Fibroblast of pulmonary artery (primary cell): ENCODE measurements at places on chromosomes 5 and 9.

- no peak for DNase-seq
Measured at GRCh38 chr9:112120439-112120925, 54.6 kb downstream of the SUSD1 start.

GRCh38 chr9:1879501-1879900 lies 135.6 kb upstream of the SMARCA2 start:
- no peak for DNase-seq

- DNase-seq, result no peak
Measured at GRCh38 chr9:90499761-90500160, 142.9 kb downstream of the DIRAS2 start.

DNA sequence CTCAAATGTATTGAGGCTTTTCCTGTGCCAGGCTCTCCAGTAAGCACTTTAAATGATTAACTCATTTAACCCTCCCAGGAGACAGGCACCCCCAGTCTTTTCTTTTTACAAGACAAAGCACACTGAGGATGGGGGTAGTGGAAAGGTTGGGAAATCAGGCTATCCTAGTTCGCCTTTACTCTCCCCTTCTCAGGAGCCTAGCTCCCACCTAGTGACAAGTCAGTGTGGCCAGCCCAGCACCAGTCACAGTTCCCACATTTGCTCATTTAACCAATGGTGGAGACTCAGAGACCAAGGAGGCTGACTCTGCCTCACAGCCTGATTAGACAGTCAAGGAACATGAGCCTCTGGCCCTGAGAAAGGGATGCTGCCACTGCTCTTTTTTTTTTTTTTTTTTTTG lies 3.5 kb downstream of the ALDH7A1 start:
- DNase-seq, result no peak

DNA sequence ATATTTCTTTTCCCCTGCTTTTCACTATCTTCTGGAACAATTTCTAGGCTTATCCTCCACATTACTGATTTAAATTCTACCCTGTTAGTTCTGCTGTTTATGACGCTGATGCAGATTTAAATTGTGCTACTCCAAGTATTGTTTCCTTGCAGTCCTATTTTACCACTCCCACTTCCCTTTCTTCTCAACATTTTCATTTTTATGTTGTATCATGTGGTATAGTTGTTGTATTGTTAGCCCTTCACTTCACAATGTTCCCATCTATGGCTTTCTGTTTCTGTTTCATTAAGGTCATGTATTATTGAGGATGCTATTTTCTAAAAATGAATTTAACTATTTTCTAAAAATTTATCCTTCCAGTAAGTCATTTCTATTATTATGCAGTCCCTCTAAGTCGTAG lies 254.4 kb downstream of the NDUFS4 start:
- DNase-seq, result no peak

DNA sequence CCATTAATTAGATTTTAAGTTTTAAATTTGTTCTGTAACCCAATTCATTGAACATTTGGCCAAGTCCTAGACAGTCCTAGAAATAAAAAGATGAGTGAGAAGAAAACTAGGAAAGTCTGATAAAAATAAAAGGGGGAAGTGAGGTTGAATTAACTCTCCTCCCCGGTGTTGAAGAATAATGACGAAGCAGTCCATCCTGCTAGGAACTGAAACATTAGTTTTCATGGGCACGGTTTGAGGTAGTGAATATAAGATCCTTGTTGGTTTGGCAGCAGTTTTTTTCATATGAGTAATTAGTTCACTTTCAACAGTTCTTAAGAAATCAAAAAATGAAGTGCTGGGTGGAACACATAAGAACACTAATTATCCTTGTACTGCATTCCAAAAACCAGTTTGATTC lies 103.1 kb downstream of the MTREX start:
- DNase-seq, result no peak

- no peak for DNase-seq
Measured at GRCh38 chr5:18202164-18202563, 567.9 kb downstream of the TAF11L14 start.

- DNase-seq, result no peak
Measured at GRCh38 chr5:456351-457194, 13.6 kb downstream of the EXOC3 start.

DNA sequence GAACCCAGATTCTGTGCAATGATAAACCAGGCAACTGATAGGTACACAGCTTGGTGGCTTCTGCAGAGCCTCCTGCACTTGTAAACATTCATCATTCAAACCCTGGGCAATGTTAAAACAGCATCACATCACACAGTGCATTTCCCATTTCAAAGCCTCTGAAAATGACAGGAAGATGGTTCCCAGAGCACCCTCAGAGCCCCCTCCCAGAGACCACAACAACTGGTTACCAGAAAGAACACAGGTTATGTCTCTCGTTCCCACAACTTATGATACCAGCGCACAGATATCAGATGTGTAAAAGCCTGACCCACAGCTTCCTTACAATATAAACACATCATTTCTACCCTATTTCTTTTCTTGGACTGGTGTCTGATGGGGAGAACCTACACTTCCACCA lies 248.7 kb downstream of the AUH start:
- DNase-seq, result no peak

- no peak for DNase-seq
Measured at GRCh38 chr5:111345731-111346130, 121.5 kb downstream of the CAMK4 start.

DNA sequence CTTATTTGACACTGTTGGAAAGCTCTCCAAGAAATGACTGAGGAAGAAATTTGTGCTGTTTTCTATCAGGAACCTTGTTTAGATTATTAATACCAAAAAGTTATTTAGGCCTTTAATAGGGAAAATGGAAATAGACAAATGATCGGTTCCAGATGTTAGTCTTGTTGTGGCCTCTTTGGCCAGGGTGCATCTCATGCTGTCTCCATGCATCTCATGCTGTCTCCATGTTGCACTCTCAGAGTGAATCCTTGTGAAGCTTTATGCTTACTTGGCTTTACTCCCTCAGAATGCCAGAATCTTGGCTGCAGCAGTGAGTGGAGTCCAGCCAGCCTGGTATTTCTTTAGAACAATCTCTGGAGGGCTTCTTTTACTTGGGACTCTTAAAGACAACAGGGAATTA lies 185.5 kb downstream of the ARHGAP26 start:
- DNase-seq, result peak; percentile 11

DNA sequence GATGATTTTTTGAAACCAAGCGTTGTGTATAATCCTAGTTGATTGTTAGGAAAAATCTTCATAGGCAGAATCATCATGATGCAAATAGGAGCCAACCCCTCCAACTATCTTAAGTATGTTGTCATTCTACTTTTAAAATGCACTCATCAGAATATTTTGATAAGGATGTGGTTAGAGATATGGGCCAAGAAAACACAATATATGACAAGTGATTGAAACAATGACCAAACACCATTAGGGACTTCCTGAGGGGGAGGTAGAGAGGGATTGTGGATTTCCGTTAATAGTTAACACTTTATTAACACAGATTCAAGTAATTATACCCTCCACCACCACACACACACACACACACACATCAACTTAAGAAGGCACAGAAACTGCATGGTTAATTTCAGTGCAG lies 143.3 kb downstream of the ARSB start:
- peak; percentile 45 for DNase-seq

DNA sequence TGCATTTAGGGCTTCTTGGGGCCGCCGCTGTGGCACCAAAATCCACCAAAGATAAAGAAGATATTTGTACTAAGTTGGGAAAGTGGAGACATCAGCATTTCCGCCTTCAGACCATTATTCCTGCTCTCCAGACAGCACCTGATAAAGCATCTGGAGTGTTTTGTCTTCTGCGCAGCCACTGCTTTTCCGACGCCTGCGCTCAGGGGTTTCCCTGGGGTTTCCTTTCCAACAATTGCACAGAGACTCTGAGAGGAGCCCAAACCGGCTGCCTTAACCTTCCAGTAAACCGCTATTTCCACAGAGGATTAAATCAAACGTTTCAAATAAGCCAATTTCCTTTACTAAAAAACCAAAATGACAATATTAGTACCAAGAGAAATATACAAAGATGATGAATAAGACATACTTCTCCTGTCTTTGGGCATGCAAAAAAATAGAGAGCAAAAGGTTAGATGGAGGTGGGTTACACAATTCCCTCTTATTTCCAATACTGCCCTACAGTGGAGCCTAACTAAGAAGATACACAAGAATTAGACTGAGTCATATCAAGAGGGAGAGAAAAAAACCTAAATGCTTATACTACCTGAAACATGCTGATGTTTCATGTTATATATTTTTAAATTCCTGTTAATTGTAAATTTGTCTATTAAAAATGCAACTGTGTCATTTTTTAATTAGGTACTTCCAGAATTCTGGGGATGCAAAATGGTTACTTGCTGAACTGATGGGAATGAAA lies 98.4 kb downstream of the MAPKAP1 start:
- peak; percentile 62 for DNase-seq

- no peak for DNase-seq
Measured at GRCh38 chr5:78753093-78753531, 104.5 kb upstream of the LHFPL2 start.

GRCh38 chr9:120066315-120066714 lies 513.7 kb downstream of the CDK5RAP2 start:
- DNase-seq, result no peak

DNA sequence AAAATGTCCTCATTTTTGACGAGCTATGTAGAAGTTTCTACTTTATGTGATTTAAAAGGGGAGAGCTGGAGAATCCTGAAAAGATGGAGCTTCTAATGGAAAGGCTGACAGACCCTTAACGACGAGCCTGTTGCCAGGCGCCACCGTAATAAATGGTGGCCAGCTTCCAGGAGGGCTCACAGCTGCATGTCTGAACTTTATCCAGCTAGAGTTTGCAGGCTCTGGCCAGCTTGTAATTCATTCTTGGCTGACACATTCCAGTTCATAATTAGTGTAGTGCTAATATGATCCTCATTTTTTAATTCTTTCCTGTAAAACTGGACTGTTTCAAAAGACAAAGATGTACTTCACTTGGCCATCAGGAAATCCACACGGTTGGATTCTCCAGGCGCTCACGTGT lies 246.7 kb downstream of the GAS1 start:
- peak; percentile 67 for DNase-seq

DNA sequence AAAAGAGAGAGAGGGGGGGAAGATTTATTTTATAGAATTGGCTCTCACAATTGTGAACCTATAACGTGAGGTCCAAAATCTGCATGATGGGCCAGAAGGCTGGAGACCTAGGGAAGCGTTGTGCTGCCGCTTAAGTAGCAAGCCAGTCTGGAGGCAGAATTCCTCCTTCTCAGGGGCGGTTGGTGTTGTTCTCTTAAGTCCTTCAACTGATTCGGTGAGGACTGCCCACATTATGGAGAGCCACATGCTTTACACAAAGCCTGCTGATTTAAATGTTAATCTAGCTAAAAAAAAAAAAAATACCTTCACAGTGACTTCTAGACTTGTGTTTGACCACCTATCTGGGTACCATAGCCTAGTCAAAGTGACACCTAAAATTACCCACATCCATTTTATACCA lies 64.2 kb upstream of the CKS2 start:
- DNase-seq, result no peak

GRCh38 chr9:94017939-94018531 lies 62.9 kb upstream of the BARX1 start:
- peak; percentile 70 for DNase-seq
